ENCODE measurements at places on chromosomes 12 and 14. TPM values are rescaled to one million over a fixed set of nuclear protein-coding genes. Genes with fewer than 3 reads are reported as not detected.

- DNase-seq = no peak
Measured at GRCh38 chr14:105830171-105830570, 303.8 kb downstream of the TMEM121 start.

DNA sequence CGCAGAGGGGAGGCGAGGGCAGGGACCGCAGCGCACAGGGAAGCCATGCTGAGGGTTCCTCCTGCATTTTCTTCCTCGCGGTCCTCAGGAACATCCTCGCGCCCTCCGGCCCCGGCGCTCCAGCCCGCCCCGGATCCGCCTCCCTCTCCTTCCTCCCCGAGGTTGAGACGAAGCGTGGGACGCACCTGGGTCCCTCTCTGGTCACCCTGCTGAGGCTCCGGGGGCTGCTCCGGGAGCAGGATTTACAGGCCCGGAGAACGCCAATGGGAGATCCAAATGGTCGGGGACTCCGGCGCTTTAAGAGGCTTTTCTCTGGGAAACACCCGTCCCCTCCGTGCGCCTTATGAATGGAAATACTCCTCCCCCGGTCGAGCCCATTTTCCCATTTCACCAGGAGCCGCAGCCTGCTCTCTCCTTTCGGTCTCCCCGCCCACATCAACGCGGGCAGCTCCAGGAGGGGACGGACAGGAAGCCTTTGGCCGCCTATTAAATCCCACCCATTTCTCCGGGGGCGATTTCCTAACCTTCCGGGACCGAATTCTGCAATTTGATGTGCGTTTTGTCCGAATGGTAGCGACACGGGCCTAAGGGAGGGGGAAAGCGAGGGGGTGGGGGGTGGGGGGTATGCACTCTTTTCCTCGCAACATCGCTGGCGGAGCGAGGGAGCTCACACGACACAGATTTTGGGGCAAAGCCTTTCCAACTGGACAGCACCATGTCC, at the start of gene UNC79:
Gene UNC79, plus strand, starts transcription at position 625 of the 721 bp plus-strand sequence. Its CDS starts 91 bp downstream, at position 716.
- DNase-seq = no peak

- no peak for DNase-seq
Measured at GRCh38 chr14:51666070-51666469, 14.4 kb downstream of the FRMD6 start.

DNA sequence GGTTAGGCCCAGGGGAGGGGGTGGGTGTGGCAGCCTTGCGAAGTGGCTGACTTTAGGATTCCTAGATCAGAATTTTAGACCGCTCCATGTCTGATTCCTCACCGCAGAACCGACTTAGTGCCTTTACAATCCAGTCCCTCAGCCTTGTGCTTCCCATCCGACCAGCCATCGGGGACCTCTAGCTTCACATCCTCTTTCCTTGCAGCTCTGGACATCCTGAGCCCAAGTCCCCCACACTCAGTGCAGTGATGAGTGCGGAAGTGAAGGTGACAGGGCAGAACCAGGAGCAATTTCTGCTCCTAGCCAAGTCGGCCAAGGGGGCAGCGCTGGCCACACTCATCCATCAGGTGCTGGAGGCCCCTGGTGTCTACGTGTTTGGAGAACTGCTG, 557 bp downstream of the COPS7A start:
- no peak for DNase-seq

GRCh38 chr12:131737150-131737827, 26.4 kb downstream of the SFSWAP start:
- no peak for DNase-seq

GRCh38 chr14:101198398-101199027, 295.0 kb upstream of the RTL1 start:
- peak; percentile 36 for DNase-seq

DNA sequence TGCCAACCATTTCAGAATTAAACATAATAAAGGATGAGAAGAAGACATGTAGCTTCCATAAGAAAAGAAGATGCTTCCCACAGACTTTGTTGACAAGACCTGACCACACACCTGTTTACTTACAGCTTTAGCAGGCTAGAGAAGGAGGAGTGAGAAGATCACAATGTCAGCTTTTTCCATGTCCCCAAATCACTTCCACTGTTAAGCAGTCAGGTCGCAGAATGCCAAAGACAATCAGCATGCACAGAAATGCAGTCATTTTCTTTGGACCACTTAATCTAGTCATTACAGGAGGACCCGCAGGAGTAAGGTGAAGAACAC, 314.9 kb downstream of the SSPN start:
- DNase-seq = no peak

DNA sequence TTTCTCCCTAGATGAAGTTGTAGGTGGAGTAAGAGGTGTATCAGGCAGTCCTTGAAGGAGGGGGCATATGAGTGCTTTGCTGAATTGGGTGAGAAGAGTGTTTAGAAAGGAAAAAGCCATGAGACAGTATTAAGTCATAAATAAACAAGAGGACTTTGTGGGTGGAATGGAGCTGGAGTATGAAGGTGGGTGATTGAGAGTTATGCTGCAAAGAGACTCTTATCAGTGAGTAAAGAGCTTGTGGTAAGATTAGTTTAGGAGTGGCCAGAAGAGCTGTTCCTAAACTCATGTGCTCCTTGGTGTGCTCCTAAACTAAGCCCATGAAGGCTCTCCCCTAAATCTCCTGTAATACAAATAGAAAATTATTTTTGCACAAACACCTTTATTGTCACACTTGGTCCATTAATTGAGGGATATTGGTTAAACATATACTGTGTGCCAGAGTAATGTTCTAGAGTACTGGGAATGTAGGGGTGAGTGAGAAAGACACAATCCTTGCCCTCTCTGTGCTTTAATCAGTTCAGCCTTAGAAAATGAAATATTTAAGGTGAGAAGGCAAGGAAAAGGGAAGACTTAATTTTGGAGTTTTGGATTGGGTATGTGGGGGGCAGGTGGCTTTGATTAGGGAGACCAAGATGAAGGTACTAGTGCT, 9.8 kb downstream of the CHPT1 start:
- DNase-seq = no peak

GRCh38 chr12:63995512-63995911, 151.0 kb downstream of the SRGAP1 start:
- no peak for DNase-seq

- DNase-seq = no peak
Measured at GRCh38 chr14:68606176-68606575, 186.7 kb downstream of the ZFP36L1 start.

GRCh38 chr12:62705846-62706245, 229.1 kb downstream of the PPM1H start:
- no peak for DNase-seq

- DNase-seq = no peak
Measured at GRCh38 chr14:100762901-100763300, 36.2 kb downstream of the DLK1 start.

DNA sequence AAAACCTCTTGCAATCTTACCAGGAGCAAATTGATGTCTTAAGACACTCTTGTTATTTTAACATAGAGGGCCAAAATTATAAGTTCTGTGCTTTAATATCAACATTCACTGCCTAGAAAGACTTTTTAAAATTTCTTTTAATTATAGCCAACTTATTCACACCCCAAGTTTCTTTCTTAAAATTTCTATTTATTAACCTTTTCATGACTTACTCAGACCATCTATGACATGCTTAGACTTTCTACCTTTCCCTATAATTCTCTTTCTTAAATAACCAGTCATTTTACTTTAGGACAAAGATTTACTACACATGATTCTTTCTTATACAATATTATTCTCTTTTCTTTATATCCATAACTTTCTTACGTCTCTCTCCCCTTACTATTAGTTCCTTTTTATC, 220.4 kb downstream of the NUBPL start:
- DNase-seq = no peak

DNA sequence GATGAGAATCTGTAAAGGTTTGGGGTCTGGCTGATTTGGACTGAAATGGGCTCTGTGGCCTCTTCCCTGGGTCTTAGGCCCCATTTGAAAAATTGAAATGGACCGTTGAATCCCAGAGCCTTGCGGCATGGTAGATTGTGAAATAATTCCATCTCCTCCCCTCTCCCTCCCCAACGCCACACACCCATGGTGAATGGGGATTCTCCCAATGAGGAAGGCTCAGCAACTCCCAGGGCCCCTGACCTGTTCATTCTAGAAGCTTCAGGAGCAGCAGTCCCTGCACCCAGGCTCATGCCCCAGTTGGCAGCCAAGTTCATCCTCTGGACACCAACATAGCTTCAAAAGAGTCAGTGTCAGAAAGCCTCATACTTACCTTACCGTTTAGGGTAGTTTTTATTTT, 217.4 kb downstream of the ZFP36L1 start:
- DNase-seq = no peak

GRCh38 chr12:8773461-8773860, 49.0 kb upstream of the A2ML1 start:
- no peak for DNase-seq

DNA sequence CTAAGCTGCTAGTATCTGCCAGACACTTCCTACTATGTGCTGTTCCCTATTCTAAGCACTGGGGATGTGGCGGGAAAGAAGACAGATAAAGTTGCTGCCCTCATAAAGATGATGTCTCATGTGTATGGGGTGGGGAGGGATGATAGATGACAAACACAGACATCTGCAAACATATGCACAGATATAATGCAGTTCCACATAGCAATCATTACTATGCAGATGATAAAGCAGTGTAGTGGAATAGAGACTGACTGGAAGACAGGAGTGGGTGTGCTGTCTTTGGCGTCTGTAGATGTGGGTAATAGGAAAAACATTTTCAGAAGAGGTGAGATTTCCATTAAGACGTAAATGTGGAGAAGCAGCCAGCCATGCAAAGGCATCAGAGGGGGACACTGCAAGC, 243.6 kb downstream of the DPY19L2 start:
- DNase-seq = no peak

GRCh38 chr12:127723251-127723650, 543.7 kb upstream of the TMEM132C start:
- DNase-seq = no peak

DNA sequence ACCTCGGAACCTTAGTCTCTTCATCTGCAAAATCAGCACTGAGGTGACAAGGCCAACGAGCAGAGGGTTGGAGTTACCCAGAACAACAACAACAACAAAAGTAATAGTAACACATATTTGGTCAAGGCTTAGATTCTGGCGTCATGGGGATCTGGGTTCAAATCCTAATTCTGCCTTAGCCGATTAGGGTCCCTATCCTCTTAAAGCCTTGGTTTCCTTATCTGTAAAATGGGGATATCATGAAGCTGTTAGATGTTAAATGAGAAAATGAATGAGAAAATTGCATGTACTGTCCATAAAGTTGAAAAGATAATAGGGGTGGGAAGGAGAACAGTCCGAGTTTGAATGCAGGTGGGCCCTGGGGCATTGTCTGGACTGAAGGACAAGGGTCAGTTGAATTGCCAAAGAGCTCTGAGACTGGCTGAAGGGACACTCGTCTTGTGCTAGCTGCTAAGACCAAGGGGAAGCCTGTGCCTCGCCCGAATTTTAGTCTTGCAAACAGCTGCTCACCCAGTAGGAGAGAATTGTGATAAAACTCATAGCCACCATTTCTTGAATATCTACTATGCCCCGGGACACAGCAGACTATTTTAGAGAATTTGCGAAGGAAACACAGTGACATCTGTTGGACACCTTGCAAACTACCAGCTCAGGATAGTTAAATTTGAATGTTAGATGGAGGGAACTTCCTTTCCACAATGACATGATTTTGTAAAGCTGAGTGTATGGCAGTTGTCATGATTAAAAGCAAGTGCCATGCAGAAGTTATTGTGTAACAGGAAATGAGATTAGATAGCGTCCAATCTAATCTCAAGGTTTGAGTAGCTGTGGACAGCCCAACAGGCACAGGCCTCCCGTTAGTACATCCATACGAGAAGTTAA, 6.8 kb upstream of the HNF1A start:
- DNase-seq = no peak

GRCh38 chr12:61998791-61999190, 261.4 kb upstream of the USP15 start:
- DNase-seq = no peak

- no peak for DNase-seq
Measured at GRCh38 chr14:104665657-104666522, 23.5 kb upstream of the INF2 start.

DNA sequence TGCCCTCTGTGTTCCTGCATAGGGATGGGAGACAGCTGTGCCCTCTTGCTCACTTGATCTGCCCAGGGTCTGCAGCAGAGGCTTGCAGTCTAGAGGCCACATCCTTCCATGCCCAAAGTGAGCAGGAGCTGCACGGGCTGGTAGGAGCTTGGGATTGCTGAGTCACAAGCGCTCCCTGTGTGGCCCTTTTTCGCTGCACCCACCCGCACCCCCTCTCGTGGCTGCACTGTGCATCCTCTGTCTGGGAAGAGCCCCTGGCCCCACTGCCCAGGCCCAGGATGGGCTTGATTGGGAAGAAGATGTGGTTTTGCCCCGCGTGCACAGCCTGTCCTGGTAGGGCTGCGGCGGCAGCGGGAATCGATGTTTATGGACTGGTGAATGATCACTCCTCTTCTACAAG, 192.4 kb downstream of the TSPAN9 start:
- no peak for DNase-seq

- DNase-seq = peak; percentile 56
Measured at GRCh38 chr12:106238146-106238545, 9.7 kb downstream of the CKAP4 start.

GRCh38 chr12:9727813-9728212, 5.1 kb downstream of the CLECL1 start:
- no peak for DNase-seq

DNA sequence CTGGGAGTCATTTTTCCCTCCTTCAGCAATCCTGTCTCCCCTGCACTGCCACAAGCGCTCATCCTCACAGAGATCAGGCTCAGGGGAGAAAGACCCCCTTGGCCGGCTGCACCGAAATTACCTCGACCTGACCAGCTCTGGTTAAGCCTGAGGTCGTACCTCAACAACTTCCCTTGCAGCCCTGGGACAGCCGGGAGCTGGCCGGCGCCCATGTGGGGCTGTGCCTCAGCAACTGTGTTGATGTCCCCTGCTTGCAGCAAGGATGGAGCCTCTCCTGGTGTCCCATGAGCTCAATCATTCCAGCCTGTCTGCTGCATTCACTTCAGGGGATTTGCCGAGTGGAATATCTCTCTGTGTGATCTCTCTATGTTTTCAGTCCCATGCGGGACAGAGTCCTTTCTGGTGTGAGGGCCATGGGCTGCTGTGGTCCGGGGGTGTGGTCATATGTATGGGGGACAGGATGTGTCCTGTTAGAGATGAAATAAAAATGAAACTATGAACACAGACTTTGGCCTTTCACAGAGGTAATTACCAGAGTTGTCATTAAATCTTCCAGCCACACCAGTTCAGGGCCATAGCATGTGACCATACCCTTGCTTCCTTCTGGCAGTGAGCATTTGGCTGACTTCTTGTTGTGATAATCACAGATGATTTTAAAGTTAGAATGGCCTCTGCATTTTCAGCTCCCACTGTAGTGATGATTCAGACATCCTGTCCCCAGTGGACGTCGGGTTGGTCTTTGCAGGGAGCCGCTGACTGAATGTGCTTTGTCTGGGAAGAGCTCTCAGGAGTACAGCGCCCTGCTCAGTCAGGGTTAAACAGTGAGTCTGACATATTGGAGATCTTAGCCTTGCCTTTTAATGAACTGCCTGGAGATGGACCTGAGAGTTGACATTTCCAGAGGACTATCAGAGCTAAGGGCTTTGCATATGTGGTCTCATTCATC, 405.9 kb downstream of the AACS start:
- no peak for DNase-seq

- no peak for DNase-seq
Measured at GRCh38 chr14:38786921-38787320, 316.1 kb downstream of the SEC23A start.

The GPR84 gene
- total RNA-seq = 0.43 TPM

The HOXC10 gene
- total RNA-seq = not detected

The DMAC2L gene
- 22.8 TPM for total RNA-seq

The TCL1B gene
- not detected for total RNA-seq

The SAMD15 gene
- total RNA-seq = 0.39 TPM
